ENCODE measurements at places on chromosomes 12 and 14.

- DNase-seq: no peak
Observed at GRCh38 chr14:73191441-73191840, 45.9 kb upstream of the PAPLN start.

DNA sequence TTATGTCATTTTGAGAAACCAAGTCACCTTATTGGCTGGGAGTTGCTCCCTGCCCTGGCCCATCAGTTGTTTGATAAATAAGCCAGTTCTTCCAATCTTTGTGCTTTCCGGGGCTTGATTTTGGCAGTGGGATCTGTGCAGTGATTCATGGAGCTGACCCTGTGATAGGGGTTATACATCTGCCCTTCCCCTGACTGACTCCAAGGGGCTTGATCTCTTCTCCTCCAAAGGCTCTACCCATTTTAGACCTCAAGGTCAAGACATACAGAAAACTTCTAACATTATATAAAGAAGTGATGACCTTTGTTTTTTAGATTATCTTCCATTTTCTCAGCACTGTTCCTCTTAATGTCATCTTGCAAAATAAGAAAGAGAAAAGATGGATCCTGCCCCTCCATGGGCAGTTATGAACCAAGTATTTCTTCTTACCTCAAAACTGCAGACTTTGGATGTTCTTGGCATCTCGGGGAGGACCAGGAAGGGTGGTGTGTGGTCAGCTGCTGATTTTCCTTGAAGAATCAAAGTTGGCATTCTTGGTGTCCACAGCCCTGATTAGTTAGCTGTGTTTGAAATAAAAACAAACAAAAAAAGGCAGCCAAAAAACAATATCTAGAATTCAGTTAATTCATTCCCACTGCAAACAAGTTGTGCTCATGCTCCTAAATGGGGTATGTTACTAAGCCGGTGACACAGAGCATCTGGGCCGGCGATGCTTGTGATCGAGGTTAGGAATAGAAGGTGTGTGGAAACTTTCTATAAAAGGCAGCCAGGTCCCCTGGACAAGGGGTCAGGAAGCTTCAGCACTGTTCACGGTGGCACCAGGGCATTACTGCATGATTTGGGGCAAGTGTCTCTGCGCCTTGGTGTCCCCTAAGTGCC, 120.2 kb downstream of the SAMD4A start:
- no peak for DNase-seq

- no peak for DNase-seq
Observed at GRCh38 chr12:27682534-27682933, 13.7 kb upstream of the REP15 start.

GRCh38 chr14:47790477-47790876, 115.1 kb upstream of the MDGA2 start:
- DNase-seq: no peak

GRCh38 chr14:54922598-54922997, 20.0 kb upstream of the GCH1 start:
- no peak for DNase-seq

- DNase-seq: peak; percentile 38
Observed at GRCh38 chr12:31583878-31584277, 7.1 kb downstream of the DENND5B start.

GRCh38 chr14:33777681-33778080, 173.2 kb downstream of the EGLN3 start:
- DNase-seq: no peak

GRCh38 chr14:60225265-60225664, 23.8 kb upstream of the PPM1A start:
- no peak for DNase-seq

GRCh38 chr12:49936925-49937324, 13.6 kb upstream of the AQP2 start:
- DNase-seq: no peak

GRCh38 chr12:111441107-111441928, 35.6 kb downstream of the SH2B3 start:
- no peak for DNase-seq

DNA sequence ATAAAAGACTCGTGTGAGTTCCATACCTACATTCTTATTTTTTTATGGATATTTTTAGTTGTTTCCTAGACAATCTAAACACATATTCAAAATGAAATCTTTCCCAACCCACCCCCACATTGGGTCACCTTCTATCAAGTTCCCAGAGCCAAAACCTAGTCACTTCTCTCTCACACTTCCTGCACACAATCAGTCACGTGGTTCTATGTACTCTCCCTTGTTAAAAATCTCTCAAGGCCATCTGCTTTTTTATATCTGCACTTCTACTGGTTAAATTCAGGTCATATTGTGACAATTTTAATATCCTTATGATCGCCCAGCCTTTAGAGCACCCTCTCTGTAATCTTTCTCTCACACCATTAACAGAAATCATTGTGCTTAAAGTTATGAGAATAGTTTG, 175.0 kb upstream of the SYT10 start:
- DNase-seq: no peak
